ENCODE measurements at places on chromosomes 1 and 21.

DNA sequence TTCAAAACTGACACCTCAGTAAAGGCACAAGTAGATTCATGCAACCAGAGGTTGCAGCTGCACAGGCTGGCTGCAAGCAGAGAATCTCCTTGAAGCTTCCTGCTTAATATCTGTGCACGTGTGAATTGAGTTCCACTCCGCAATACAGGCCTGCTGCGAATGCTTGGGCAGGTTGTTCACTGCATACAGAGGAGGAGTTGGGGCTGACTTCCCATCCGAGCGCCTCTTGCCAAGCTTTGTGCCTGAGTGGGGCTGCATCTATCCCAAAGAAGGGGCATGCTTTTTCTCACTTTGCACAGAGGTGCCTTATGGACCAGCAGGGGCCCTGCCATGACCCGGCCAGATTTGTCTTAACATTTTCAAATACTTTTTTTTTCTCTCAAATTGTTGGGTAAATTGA is 17.9 kb upstream of the PADI1 start:
- DNase-seq, result no peak
- no peaks in the 10 kb centered on the region for H3K27me3 ChIP-seq
- H3K4me1 ChIP-seq, result peaks cover 3% of the 10 kb centered on the region

- DNase-seq, result no peak
- no peaks in the 10 kb centered on the region for H3K36me3 ChIP-seq
- H3K4me3 ChIP-seq, result no peak overlapping the region
- no peaks in the 10 kb centered on the region for H3K27me3 ChIP-seq
- no peak overlapping the region for H3K27ac ChIP-seq
Observed at GRCh38 chr1:203325418-203326091, 20.2 kb downstream of the BTG2 start.

DNA sequence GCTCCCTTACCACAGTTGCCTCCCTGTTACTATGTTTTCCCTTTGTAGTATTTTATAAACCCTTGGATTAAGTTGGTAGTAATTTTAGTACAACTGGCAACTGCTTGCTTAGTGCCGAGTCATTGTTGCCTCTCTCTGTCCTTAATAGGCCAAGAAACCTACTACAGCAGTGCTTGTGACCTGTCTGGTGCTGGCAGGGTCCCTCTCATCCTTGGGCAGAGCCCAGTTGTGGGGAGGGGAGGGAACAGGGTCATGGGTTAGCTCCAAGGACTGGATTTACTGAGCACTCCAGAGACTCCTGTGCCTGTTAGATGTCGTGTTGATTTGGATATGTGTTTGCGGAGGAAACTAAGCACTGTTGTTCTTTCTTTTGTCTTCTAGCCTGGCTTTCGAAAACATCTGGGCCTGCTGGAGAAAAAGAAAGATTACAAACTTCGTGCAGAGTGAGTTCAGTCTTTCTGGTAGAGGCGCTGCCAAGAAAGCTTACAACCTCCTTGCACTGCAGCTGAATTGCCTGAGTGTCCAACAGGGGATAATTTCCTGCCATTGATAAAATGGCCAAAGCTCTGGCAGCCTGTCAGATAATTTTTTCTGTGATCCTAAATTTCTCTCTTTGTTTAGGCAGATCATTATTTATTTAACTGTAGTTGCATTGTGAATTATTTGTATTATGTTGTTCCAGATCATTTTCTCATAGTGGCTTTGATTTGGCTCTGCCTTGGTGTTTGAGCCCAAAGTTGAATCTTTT is 3.6 kb downstream of the UTP11 start:
- H3K27ac ChIP-seq, result peak overlapping the region; percentile 83
- no peak overlapping the region for H3K4me3 ChIP-seq
- H3K36me3 ChIP-seq, result peaks cover 63% of the 10 kb centered on the region
- DNase-seq, result no peak
- H3K27me3 ChIP-seq, result no peaks in the 10 kb centered on the region

- no peak for DNase-seq
- no peaks in the 10 kb centered on the region for H3K36me3 ChIP-seq
- H3K27ac ChIP-seq, result no peak overlapping the region
- H3K27me3 ChIP-seq, result no peaks in the 10 kb centered on the region
- H3K4me3 ChIP-seq, result no peak overlapping the region
Observed at GRCh38 chr1:246215510-246215903, 291.6 kb downstream of the SMYD3 start.

GRCh38 chr1:56291374-56291919 is 287.9 kb downstream of the PLPP3 start:
- H3K27me3 ChIP-seq, result no peaks in the 10 kb centered on the region
- no peak overlapping the region for H3K4me3 ChIP-seq
- no peak for DNase-seq
- no peaks in the 10 kb centered on the region for H3K36me3 ChIP-seq
- H3K4me1 ChIP-seq, result no peaks in the 10 kb centered on the region

GRCh38 chr1:218659911-218660677 is 315.0 kb downstream of the TGFB2 start:
- DNase-seq, result no peak
- peaks cover 12% of the 10 kb centered on the region for H3K27me3 ChIP-seq
- no peaks in the 10 kb centered on the region for H3K4me1 ChIP-seq
- no peak overlapping the region for H3K27ac ChIP-seq
- no peak overlapping the region for H3K4me3 ChIP-seq
- H3K36me3 ChIP-seq, result no peaks in the 10 kb centered on the region

DNA sequence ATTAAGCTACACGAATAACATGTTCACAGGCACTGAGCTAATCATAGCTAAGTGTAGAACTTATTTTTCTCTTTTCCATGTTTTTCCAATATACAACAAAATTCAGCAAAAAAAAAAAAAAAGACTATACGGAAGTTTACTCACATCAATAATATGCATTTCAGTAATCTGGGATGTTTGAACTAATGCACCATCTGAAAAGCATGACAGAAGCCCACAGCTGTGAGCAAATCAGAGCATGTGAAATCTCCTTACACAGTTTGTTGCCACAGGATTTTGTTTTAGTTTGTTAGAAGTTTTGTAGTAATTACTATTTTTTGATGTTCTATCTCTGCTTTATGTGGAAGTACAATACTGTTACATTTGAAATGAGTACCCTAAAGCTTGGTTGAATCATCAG is 1051.7 kb downstream of the TTLL7 start:
- no peaks in the 10 kb centered on the region for H3K36me3 ChIP-seq
- DNase-seq, result no peak
- no peaks in the 10 kb centered on the region for H3K4me1 ChIP-seq
- H3K27ac ChIP-seq, result no peak overlapping the region

GRCh38 chr1:223401873-223402789 is 8.9 kb downstream of the CCDC185 start:
- peaks cover 7% of the 10 kb centered on the region for H3K27me3 ChIP-seq
- H3K36me3 ChIP-seq, result no peaks in the 10 kb centered on the region
- no peaks in the 10 kb centered on the region for H3K4me1 ChIP-seq
- DNase-seq, result peak; percentile 7

- H3K36me3 ChIP-seq, result peaks cover 6% of the 10 kb centered on the region
- no peaks in the 10 kb centered on the region for H3K4me1 ChIP-seq
- H3K27ac ChIP-seq, result no peak overlapping the region
- no peak for DNase-seq
Observed at GRCh38 chr21:36237441-36237840, 80.8 kb downstream of the DOP1B start.

DNA sequence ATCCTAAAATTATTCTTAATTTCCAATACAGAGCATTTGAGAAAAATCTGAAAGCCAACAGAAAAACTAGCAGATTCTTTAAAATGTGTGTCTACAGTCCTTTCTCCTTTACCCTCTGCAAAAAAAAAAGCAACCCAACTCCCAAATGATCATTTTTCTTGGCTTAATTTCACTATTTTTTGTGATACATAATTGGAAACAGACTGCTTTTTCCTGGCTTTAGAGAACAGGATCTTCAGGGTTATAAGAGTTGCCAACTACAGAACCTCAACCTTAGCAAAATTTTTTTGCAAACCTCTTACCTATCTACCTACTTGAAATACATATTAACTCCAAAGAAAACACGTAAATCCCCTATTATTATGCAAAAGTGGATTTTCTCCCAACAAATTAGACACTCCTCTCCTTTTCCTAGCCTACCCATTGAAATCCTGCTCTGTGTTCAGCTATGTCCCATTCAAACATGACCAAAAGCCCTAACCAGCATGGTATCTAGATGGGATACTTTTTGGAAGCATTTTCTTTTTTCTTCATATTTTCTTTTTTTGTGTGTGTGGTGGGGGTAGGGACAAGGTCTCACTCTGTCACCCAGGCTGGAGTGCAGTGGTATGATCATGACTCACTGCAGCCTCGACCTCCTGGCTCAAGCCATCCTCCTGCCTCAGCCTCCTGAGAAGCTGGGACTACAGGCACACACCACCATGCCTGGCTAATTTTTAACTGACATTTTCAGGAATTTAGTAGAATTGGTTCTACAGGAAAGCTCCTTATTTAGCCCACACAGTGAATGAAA is 9.0 kb downstream of the TGFBR3 start:
- no peak overlapping the region for H3K4me3 ChIP-seq
- H3K27me3 ChIP-seq, result no peaks in the 10 kb centered on the region
- no peaks in the 10 kb centered on the region for H3K36me3 ChIP-seq
- DNase-seq, result no peak
- H3K27ac ChIP-seq, result no peak overlapping the region

GRCh38 chr1:58908561-58909560 is 125.0 kb upstream of the JUN start:
- no peak overlapping the region for H3K4me3 ChIP-seq
- no peak overlapping the region for H3K27ac ChIP-seq
- no peaks in the 10 kb centered on the region for H3K4me1 ChIP-seq

GRCh38 chr1:205442051-205442725 is 13.7 kb downstream of the BLACAT1 start:
- H3K4me1 ChIP-seq, result peaks cover 86% of the 10 kb centered on the region
- no peaks in the 10 kb centered on the region for H3K27me3 ChIP-seq
- no peak overlapping the region for H3K4me3 ChIP-seq
- no peak for DNase-seq

DNA sequence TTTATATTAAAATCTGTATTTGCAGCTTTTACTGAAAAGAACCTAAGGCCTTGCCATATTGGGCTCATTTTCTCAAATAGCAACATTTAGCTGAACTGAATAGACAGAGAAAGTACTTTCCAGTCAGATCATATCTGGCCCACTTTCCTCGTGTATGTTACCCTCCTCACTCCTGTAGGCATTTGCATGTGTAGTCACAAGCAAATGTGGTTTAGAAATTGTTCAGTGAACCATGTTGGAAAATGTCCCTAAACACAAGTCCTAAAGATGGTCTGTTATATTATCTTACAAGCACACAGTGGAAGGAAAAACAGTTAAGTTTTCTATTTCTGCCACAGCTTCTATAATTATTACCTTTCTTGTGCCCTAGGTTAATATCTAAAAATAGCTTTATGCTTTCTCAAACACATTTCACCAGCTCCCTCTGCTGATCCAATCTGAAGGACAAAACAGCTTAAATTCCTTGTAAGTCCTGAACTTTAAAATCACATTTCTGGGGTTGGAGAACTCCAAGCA is 606 bp upstream of the FMO4 start:
- peak overlapping the region; percentile 40 for H3K27ac ChIP-seq
- H3K4me3 ChIP-seq, result no peak overlapping the region
- H3K27me3 ChIP-seq, result no peaks in the 10 kb centered on the region
- H3K4me1 ChIP-seq, result peaks cover 5% of the 10 kb centered on the region
- H3K36me3 ChIP-seq, result no peaks in the 10 kb centered on the region

DNA sequence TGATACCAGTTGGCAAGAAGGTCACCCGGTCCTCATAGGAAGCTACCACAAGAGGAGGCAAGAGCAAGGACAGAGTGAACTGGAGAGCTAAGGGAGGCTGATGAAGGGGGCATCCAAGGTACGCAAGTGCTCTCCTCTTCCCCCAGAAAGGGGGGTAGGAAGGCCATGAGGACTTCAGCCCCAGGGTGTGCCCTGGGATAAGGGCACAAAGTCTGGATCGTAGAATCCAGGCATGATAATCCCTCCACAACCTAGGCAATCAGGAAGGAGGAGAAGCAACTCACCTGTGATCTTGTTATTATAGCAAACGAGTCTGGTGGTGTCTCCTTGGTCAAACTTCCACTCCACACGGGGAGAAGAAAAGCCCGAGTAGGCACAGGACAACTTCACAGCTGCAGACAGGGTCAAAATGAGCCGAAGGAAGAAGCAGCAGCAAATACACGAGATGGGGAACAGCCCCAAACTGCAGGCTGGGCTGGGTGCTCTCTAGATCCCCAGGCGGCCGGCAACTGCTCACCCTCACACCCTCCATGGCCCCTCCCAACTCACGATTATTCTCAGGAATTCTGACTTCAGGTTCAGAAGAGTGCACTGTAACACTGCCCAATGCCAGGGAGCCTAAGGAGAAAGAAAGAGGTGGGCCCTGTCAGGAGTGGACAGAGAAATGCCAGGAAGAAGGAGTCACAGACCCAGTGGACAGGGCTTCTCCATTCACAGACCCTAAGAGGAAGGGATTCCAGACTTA is 20.0 kb downstream of the F11R start:
- no peaks in the 10 kb centered on the region for H3K4me1 ChIP-seq
- no peak overlapping the region for H3K4me3 ChIP-seq

DNA sequence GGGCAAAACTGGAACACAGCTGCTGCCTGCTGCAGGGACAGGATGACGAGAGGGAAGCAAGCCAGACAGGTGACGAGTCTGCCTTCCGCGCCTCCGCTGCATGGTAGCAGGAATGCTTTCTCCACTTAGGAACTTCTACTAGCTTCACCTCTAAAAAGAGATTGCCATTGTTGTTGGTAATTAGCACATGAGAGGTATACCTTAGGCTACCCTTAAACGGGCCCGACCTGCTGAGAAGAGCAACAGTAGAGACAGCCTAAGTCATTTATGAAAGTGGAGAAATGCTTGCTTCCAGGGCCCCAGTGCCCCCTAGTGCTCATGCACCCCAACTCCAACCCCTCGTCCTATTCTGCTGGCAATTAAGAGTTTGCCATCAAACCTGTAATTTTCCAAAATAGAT is 96.9 kb upstream of the AKT3 start:
- H3K27ac ChIP-seq, result no peak overlapping the region
- H3K27me3 ChIP-seq, result no peaks in the 10 kb centered on the region
- H3K36me3 ChIP-seq, result no peaks in the 10 kb centered on the region
- H3K4me1 ChIP-seq, result no peaks in the 10 kb centered on the region

- DNase-seq, result no peak
- H3K36me3 ChIP-seq, result no peaks in the 10 kb centered on the region
- H3K27me3 ChIP-seq, result no peaks in the 10 kb centered on the region
- H3K27ac ChIP-seq, result no peak overlapping the region
- no peak overlapping the region for H3K4me3 ChIP-seq
Observed at GRCh38 chr1:224450561-224451350, 16.2 kb upstream of the WDR26 start.

DNA sequence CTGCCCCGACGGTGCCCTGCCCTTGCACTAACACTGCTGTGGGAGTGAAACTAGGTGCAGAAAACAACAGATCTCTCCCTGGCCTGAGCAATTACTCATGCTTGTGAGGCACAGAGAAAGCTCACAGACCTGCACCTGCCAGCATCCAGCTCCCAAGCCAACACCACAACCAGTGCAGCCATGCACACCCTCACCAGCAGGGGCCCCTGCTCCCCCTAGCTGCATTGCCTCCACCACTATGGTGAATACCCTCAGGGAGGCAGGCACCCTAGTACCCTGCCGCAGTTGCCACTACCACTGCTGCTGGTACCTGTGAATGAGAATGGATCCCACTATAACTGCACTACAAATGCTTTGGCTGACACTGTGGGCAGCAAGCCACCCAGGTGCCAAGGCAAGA is 7.1 kb upstream of the DIRAS3 start:
- H3K27ac ChIP-seq, result no peak overlapping the region
- H3K27me3 ChIP-seq, result no peaks in the 10 kb centered on the region
- no peak for DNase-seq
- H3K36me3 ChIP-seq, result no peaks in the 10 kb centered on the region
- no peaks in the 10 kb centered on the region for H3K4me1 ChIP-seq

All from A673 (cell line).